Stimulated activated CD4-positive, alpha-beta T cell treated with anti-CD3 and anti-CD28 coated beads, Interleukin-12 subunit alpha, Interleukin-12 subunit beta, amount 100 ng/mL, for 4 hours (primary cell): ENCODE measurements at places on chromosomes 6 and 20.
A peak's percentile ranks its signal among the peaks of the same experiment; 100 is the strongest.

- DNase-seq, result no peak
Measured at GRCh38 chr6:16511040-16511660, 250.1 kb downstream of the ATXN1 start.

DNA sequence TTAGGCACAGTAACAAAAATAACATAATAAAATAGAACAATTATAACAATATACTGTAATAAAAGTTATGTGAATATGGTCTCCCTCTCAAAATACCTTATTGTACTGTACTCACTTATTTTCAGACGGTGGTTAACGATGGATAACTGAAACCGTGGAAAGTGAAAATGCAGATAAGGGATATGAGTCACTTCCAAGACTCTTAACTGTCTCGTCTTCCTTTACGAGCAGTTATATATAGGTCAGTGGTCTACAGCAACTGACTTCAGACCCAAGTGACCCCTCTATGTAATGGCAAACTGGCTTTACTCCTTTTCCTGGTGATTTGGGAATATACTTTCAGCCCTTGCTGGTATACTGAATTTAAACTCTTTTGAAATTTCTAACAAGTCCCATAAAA lies 261.4 kb downstream of the SLC35F1 start:
- no peak for DNase-seq

- no peak for DNase-seq
Measured at GRCh38 chr6:47180633-47181032, 129.1 kb downstream of the TNFRSF21 start.

GRCh38 chr6:72646604-72647485 lies 25.0 kb downstream of the KCNQ5 start:
- DNase-seq, result no peak

GRCh38 chr6:158634695-158635426 lies 9.7 kb downstream of the DYNLT1 start:
- DNase-seq, result no peak

DNA sequence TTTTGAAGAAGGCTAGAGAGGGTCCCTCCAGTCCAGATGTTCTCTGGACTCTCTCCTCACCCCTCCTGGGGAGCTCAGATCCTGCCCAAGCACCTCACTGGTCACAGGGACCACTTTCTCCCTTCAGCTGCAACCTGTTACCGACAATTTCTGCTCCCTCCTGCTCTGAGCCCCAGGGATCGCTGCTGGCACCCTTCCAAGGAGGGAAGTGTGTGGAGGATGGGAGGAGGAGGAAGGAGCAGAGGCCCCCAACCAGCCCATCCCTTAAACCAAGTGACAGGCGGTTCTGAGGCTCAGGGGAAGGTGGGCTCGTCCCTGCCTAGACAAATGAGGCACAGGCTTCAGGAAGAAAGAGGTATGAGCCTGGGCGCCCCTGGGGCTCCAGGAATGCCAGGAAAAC lies 13.9 kb downstream of the PMEPA1 start:
- DNase-seq, result no peak

- DNase-seq, result no peak
Measured at GRCh38 chr6:163182696-163183095, 231.8 kb upstream of the QKI start.

DNA sequence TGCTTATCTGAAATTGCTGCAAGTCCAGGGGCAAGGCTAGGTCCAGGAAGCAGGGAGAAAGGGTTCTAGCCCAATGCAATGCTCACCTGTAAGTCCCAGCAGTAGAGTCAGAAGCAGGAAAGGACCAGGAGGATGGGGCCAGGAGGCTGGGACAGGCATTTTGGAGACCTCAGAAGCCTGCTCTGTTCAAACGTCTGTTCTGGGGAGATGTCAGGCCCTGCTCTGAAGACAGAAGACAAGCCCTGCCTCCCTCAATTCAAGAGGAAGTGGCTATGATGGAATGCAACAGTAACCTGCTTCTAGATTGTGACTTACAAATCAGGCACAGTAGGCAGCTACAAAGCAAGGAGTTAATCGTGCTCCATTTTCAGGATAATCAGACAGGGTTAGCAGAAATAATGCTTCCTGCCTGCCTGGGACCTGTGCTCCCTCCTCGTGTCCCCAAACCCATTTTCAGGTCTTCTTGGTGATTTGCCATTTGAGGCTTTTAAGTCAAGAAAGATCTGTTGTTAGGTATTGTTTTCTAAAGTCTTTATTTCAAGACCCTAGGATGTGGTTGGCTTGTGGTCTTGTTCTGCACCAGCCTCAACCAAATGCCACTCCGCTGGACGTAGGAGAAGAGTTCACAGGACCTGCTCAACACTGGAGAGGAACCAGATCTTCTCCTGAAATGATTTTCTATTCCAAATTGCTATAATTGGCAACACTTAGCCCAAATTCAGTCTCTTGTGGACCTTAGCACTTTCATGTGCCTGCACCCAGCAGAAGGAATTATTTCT lies at the start of gene SIRPG:
TSS of gene SIRPG (minus strand) at position 224 of the 779 bp plus-strand sequence. CDS start at position 159, 65 bp downstream.
- no peak for DNase-seq

DNA sequence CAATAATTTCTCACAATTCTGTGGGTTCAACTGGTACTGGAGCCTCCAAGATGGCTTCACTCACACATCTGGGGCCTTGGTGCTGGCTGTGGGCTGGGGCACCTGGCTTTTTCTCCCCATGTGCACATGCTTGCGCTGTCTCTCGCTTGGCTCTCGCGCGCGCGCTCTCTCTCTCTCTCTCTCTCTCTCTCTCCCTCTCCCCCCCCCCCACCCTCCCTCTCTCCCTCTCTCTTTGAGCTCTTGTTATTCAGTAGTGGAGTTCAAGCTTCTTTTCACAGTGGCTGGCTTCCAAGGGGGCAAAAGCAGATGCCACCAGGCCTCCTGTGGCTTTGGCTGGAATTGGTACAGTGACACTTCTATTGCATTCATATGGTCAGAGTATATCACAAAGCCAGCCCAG lies 10.8 kb upstream of the TBCC start:
- no peak for DNase-seq

GRCh38 chr6:108671790-108672189 lies 111.1 kb downstream of the FOXO3 start:
- DNase-seq, result no peak

DNA sequence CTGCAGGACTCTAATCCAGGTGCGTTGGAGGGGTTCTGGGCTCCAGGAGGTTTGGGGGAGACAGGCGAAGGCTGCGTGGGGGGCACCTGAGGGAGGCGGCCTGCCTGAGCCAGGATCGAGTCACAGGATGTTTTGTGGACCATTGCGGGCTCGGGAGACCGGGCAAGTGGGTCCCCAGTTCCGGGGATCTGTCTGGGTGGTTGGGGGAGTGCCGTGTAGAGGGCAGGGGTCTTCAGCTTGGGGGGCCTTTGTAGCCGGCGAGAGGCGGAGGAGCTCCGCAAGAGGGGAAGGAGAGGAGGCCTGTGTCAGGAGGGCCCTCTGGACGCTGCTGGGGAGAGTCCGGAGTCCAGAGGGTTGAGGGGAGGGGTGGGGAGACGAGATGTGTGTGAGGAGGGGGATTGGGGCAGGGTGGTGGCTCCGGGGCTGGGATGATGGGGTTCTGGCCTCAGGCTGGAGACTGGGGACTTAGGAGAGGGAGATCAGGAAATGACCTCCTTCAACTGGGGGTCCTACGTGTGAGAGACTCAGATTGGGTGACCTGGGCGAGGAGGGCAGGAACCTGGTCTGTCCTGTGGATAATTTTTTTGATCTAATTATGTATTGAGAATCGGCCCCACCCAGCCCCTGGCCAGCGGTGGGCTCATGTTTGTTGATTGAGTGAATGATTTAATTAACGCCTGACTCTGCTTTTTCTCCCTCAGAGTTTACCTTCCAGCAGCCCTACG lies 505 bp downstream of the SNAI1 start:
- DNase-seq, result no peak

DNA sequence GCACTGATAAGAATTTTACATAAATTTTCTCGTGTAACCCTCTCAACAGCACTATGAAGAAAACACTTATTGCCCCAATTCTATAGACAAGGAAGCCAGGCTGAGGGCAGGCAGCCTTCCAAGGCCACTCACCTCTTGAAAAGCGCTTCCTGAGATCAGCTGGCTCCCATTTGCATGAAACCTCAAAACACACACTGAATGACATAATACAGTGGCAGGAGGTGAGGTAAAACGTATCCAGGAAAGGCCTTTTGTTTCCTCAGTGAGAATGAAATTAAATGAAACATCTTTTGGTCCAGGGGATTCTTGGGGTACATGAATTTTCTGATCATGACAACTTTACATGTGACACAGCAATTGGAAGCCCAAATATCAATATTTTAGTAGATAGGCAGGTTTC lies 112.5 kb downstream of the WDR27 start:
- no peak for DNase-seq

DNA sequence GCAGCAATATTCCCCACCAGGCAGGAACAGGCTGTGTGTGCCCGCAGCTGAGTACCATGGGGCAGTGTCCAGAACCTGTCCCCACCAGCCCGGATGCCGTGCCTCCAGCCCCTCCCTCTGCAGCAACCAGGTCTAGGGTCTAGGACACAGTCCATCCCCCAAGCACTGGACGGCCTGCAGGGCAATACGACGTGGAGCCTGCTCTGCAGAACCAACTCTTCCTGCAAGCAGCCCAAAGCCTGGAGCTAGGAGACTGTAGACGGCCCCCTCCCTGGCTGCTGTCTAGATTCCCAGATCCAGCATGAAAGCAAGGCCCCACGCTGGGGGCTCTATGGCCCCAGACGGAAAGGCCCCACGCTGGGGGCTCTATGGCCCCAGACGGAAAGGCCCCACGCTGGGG lies 128.2 kb upstream of the AFDN start:
- DNase-seq, result no peak

DNA sequence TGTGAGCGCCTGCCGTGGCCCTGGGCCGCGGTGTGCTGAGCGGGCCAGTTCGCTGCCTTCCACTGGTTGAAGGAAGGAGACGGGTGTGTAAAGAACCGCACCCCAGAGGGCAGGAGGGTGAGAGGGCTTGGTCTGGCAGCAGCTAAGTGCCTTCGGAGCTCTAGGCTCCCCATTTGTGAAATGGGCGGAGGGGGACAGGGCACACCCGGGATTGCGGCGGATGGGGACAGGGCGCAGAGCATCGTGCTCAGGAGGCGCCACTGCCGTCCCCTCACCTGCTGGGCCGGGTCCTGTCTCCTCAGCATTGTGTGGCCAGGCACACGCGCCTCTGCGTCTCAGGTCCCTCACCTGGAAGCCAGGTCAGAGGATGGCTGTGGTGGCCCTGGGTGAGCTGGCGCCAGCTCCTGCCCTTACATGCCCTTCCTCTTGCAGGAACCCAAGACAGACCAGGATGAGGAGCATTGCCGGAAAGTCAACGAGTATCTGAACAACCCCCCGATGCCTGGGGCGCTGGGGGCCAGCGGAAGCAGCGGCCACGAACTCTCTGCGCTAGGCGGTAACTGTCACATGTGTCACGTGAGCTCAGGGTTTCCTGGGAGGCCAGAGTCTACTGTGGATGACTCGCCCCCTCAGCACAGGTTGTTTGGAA lies 3.1 kb downstream of the ADRM1 start:
- no peak for DNase-seq

- no peak for DNase-seq
Measured at GRCh38 chr6:91716361-91716760, 1129.5 kb upstream of the MAP3K7 start.

DNA sequence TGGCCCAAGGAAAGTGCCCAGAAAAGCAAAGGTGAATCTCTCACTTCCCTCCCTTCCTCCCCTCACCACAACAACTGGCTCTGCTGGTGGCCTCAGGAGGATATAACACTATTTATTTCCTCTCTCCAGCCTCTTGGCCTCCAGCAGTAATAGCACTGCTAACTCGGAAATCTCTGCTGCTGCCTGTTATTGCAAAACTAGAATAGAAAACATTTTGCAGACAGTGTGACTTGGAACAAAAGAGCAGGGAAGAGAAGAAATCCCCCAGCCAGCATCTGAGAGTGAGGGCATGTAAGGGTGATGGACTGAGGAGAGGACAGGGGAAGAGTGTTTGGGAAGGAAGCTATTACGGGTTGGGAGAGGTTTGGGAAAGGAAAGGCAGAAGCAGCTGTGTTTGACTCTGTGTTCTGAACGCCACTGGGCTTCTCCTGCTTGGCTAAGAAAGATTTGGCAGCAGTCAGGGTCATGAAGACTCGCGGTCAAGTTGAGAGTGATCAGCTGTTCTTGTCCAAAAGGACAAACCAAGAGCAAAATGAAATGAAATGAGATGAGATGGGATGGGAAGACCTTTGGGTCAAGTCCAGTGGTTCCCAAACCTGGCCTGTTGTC lies 81.0 kb upstream of the SNX9 start:
- no peak for DNase-seq

GRCh38 chr6:2448826-2449571 lies 203.6 kb upstream of the GMDS start:
- no peak for DNase-seq

GRCh38 chr20:33262658-33263065 lies 20.4 kb upstream of the BPIFB1 start:
- no peak for DNase-seq

GRCh38 chr6:124078169-124078568 lies 274.5 kb downstream of the NKAIN2 start:
- no peak for DNase-seq

GRCh38 chr20:15064741-15065140 lies 727.3 kb upstream of the FLRT3 start:
- DNase-seq, result no peak

- DNase-seq, result no peak
Measured at GRCh38 chr6:4620284-4621151, 155.7 kb upstream of the CDYL start.

DNA sequence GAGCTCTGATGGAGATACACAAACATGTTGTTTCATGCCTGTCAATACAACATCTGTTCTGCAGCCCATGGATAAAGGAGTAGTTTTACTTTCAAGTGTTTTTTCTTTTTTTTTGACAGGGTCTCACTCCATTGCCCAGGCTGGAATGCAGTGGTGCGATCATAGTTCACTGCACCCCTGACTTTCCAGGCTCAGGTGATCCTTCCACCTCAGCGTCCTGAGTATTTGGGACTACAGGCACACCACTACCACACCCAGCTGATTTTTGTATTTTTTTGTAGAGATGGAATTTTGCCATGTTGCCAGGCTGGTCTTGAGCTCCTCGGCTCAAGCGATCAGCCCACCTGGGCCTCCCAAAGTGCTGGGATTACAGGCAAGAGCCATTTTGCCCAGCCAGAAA lies 97.0 kb downstream of the SMAP1 start:
- DNase-seq, result no peak

- peak; percentile 49 for DNase-seq
Measured at GRCh38 chr6:90222724-90223198, 73.9 kb downstream of the BACH2 start.

DNA sequence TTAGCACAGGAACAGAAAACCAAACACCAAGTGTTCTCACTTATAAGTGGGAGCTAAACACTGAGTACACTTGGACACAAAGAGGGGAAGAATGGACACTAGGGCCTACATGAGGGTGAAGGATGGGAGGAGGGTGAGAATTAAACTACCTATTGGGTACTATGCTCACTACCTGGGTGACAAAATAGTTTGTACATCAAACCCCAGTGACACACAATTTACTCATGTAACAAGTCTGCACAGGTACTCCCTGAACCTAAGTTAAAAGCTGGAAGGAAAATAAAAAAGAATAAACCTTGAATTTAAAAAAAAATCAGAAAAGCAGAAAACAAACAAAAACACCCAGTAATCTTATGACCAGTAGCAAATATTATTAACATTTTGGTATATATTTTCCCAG lies 188.6 kb downstream of the TFAP2B start:
- DNase-seq, result no peak

- DNase-seq, result no peak
Measured at GRCh38 chr20:19381947-19382346, 169.5 kb downstream of the SLC24A3 start.
